ENCODE measurements at places on chromosomes 16 and 17. TPM values are rescaled to one million over a fixed set of nuclear protein-coding genes. Genes with fewer than 3 reads are reported as not detected.

Gene PYY
- total RNA-seq: not detected

Gene BCL6B
- 101 TPM for total RNA-seq

Gene NPIPA3
- 0.26 TPM for total RNA-seq

Gene MAPT
- 0.18 TPM for total RNA-seq

Gene SLC22A31
- 0.18 TPM for total RNA-seq

Gene PROCA1
- 0.66 TPM for total RNA-seq

GRCh38 chr17:78840530-78840779, 159 bp downstream of the USP36 start:
- no peak for DNase-seq

GRCh38 chr16:14335297-14335696, 264.2 kb downstream of the MRTFB start:
- DNase-seq: no peak

GRCh38 chr16:8943966-8944759, 19.5 kb downstream of the USP7 start:
- DNase-seq: no peak

- DNase-seq: no peak
These were observed 7.1 kb upstream of the ZNF213 start for GRCh38 chr16:3127745-3128144.

DNA sequence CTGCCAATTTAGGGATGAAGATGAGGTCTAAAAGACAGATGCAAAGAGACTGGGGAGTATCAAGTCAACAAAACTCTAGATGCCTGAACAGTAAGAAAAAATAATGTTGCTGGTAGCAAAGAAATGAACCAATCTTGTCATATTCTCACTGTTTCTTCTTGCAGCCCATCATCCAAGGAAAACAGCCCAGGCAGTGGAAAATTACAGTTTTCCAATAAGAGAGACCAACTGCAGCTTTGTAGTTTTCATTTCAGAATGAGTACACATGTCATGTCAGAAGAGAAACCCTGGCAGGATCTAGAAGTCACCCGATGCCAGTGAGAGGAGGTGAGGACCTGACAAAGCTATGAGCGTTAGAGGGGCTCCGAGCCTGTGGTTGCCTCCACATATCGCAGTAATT, 500.4 kb upstream of the PSMD7 start:
- no peak for DNase-seq

DNA sequence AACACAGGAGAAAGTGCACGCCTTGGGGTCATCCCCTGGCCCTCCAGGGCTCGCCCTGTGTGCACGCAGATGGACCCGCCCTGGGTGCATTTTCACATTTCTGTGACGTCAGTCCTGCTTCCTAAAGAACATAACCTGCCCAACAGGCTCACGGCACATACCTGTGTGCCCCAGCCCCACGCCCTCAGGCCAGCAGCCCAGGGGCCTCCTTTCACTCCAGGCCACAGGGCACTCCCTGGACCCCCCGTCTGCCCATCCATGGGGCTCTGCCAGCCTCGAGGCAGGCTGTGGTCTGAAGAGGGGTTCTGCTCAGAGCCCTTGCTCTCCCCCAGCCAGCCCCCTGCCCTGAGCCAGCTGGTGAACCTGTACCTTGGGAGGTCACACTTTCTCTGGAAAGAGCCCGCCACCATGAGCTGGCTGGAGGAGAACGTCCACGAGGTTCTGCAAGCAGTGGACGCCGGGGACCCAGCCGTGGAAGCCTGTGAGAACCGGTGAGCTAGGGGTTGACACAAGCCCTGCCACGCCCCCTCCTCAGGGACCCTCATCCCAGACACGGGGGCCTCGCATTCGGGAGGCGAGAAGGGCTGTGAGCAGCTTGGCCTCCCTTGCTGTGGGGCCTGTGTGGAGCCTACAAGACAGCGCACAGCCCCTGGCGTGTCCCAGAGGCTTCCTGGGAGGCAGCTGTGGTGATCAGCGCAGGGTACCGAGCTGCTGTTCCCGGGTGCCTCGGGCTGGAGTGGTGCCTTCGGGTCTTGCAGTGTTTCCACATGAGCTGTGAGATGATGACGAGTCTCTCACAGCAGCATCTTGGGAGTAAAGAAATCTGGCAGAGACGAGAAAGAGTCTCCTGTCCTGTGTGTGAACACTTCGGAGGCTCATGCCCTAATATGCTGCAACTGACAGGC, 13.8 kb upstream of the MC1R start:
- DNase-seq: no peak

DNA sequence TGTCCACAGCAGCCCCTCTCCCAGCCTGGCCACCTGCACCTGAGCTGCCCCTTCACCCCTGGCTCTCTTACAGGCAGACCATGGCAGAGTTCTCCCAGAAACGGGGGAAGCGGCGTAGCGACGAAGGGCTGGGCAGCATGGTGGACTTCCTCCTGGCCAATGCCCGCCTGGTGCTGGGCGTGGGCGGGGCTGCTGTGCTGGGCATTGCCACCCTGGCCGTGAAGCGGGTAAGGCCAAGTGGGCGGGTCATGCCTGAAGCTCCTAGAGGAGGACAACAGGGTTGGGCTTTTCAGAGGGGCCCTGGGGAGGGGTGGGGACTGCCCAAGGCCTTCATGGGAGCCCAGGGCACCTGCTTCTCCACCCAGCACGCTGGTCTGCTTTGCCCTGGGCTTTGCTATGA, 2.2 kb downstream of the MIEF2 start:
- no peak for DNase-seq

DNA sequence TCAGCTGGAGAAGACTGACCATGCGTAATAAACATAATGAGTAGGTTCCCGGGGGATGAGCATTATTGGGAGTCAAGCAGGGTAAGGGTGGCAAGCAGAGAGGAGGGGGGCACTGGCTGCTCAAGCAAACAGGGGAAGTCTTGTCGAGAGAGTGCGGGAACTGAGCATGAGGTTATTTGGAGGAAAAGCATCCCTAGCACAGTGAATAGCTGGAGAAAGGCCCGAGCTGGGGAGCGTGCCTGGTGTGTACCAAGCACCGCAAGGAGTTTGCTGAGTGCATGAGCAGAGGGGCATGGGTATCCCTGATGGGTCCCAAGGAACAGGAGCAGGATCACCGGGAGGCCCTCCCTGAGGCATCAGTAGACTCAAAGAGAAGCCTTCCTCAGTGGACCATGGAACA, 17.2 kb downstream of the CYTH1 start:
- DNase-seq: no peak

All from pulmonary artery endothelial cell (primary cell).